ENCODE measurements at places on chromosomes 16 and 17.

DNA sequence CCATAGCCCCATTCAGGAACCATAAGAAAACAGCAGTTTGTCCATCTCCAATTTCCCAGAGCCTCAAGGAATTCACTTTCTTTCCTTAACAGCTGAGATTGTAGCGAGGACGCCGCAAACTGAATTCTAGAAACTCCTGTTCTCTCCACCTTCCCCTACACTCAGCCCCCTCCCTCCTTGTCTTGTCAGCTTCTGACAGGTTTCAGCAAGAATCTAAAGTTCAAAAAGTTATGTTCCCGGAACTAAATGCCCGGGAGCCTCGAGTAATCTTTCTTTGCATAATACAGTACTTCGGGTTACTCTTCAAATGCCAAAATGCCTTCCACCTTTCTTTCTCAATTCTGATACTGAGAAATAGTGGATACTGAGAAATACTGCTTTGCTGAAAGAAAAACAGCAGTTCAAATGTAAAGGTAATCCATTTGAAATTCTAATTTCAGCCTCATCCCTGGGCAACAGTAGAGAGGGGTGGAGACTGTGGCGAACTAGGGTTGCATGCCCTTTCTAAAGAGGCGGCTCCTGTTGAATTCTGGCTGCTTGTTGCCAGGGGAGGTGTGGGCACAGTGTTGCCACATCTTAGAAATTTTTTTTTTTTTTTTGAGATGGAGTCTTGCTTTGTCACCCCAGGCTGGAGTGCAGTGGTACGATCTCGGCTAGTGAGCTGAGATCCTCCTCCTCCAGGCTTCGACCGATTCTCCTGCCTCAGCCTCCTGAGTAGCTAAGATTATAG, 63.5 kb upstream of the USP7 start:
- DNase-seq, result no peak

- DNase-seq, result no peak
These were observed 9.7 kb downstream of the CDH13 start for GRCh38 chr16:82636485-82636884.

DNA sequence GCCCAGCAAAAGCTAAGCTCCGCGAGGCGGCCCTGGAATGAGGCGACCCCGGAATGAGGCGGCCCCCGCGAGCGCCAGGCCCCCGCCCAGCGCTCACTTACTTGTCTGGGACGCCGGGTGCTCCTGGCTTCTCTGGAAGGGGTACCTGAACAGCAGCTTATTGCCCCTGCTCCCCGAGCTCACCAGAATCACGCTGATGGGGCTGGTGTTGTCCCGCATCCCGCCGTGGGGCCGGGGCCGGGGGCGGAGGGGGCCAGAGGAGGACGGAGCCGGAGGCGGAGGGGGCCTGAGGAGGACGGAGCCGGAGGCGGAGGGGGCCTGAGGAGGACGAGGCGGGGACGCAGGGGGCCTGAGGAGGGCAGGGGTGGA, 440 bp downstream of the NPRL3 start:
- DNase-seq, result no peak

DNA sequence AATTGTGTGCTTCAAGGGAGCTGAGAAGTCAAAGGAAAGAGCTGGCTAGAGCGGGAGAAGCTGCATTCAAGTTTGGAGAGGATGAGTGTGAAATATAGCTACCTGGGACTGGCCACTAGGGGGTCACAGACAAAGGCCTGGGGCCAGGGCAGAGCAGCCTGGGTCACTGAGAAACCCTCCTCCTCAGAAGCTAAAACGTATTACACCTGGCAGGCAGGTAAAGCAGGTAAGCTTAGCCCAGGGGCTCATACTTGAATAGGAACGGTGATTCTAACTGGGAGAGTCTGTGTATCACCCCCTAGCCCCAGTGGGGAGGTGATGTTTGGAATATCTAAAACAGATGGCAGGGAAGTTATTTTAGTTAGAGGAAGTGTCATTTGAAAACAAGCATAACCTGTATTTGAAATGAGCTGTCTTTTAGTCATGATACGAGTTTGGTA, 6.8 kb downstream of the KRT37 start:
- DNase-seq, result no peak

DNA sequence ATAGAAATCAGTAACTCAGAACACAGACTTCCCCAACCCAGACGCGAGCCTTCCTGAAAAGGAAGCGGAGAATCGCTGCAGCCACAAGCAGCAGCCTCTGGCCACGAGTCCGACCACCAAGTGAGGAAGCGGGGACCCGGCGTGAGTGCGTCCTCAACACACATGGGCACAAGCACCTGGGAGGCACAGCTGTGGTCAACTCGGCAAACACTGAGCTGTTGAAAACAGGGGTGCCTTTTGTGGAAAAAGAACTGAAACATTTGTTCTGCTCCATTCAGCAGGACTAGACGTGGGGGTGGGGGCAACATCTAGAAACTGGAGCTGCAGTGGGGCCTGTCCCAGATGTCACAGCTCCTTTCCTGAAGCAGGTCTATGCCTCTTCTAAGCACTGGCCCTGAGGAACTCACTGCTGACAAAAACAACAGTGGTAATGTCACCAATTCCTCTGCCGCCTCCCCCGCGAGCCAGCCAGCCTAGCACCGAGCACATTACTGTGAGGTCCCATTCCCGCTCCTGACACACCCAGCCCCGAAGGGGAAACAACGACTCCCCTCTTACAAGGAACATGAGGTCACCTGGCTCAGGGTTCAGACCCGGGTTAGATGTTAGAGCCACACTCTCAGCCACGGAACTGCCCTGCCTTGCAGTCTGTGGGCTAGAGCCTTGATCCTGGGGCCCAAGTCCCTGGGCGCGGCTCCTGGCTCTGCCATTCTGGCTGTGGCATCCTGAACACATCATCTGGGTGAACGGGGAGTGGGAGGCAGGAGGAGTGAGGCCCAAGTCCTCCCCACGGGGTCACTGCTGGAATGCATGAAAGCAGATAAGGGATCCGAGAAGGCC, 29.0 kb downstream of the KDM8 start:
- no peak for DNase-seq

GRCh38 chr16:55189682-55190636, 134.0 kb upstream of the IRX6 start:
- DNase-seq, result no peak

DNA sequence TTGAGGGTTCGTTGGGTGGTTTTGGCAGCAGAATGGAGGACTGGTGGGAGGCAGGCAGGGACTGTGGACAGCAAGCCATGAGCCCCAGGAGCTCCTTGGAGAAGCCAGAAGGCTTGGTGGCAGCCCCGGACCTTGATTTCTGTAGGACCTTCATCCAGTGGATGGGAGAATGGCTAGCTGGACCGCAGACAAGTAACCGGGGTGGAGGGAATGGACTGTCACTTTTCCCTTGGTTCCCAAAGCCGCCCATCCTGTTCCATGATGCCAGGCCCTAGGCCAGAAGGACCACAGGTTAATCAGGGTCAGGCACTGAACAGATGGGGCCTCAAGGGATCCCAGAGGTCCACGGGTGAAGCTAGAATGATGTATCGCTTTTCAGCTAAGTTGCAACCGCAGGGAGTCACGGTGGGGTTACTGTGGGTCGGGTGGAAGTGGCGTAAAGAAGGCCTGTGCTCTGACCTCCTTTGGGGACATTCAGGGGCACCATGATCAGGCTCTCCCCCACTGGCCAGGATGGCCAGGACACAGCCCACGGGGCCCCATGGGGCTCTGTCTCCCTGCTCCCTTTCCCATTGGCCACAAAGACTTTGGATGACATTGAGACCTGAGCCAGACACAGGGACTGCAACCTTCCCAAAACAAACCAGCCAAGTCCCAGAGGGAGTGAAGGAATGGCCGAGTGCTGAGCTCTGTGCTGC, 66.9 kb upstream of the MRTFB start:
- DNase-seq, result no peak
